ENCODE measurements at places on chromosomes 6 and 20. TPM values are rescaled to one million over a fixed set of nuclear protein-coding genes. Genes with fewer than 3 reads are reported as not detected.

SMOC2 gene
- not detected for total RNA-seq

DZANK1 gene
- total RNA-seq, result 2.8 TPM

DPPA5 gene
- not detected for total RNA-seq

SCUBE3 gene
- under 0.01 TPM for total RNA-seq

WFDC2 gene
- total RNA-seq, result 4.7 TPM

CALHM5 gene
- total RNA-seq, result 0.50 TPM

LINC00237 gene
- not detected for total RNA-seq

COL11A2 gene
- 0.64 TPM for total RNA-seq

ANKRD66 gene
- total RNA-seq, result not detected

MYH7B gene
- total RNA-seq, result 0.08 TPM

FERMT1 gene
- 34.8 TPM for total RNA-seq

OGFRL1 gene
- 106 TPM for total RNA-seq

WFDC5 gene
- total RNA-seq, result 0.78 TPM

PLG gene
- total RNA-seq, result not detected

Data from mammary epithelial cell (primary cell).